ENCODE measurements at places on chromosomes 1 and 21. TPM values are rescaled to one million over a fixed set of nuclear protein-coding genes. Genes with fewer than 3 reads are reported as not detected.

DNA sequence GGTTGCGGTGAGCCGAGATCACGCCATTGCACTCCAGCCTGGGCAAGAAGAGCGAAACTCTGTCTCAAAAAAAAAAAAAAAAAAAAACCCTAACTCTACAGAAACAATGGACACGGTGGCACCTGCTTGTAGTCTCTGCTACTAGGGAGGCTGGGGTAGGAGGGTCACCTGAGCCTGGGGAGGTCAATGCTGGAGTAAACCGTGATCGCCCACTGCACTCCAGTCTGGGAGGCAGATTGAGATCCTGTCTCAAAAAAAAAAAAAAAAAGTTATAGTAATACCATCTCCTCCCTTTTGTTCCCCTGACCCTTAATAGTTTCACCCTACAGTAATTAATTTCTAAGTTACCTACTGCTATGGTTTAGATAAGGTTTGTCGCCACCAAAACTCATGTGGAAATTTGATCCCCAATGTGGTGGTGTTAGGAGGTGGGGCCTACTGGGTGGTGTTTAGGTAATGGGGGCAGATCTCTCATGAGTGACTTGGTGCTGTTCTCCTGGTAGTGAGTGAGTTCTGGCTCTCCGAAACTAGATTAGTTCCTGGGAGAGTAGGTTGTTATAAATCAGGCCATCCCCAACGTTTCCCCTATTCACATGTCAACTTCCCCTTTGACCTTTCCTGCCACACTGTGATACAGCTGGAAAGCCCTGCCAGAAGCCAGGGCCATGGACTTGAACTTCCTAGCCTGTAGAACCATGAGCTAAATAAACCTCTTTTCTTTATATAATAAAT is 9.8 kb downstream of the FBXO42 start:
- no peak for DNase-seq

- DNase-seq: no peak
These were observed 443.0 kb downstream of the PTPRU start for GRCh38 chr1:29679316-29679715.

GRCh38 chr1:112470966-112471365 is 37.8 kb upstream of the WNT2B start:
- DNase-seq: no peak

DNA sequence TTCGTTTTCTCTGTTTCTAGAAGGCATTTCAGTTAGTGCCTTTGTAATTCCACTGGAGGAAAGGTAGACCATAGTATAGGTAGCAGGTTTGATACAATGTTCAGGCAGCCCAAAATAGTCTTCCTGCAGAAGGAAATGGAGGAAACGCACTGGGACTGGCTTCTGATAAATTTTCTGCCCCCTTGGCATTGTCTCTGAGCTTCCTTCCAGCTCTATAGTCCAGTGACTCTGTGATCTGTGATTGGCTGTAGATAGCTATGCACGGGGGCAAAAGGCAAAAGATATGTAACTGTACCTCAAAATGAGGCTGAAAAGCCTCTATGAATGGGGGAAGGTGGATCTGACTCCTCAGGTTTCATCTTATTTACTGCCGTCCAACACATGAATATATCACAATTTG is 5.8 kb upstream of the MAGOH start:
- DNase-seq: no peak

GRCh38 chr1:44947774-44948311 is 38.6 kb downstream of the EIF2B3 start:
- no peak for DNase-seq

DNA sequence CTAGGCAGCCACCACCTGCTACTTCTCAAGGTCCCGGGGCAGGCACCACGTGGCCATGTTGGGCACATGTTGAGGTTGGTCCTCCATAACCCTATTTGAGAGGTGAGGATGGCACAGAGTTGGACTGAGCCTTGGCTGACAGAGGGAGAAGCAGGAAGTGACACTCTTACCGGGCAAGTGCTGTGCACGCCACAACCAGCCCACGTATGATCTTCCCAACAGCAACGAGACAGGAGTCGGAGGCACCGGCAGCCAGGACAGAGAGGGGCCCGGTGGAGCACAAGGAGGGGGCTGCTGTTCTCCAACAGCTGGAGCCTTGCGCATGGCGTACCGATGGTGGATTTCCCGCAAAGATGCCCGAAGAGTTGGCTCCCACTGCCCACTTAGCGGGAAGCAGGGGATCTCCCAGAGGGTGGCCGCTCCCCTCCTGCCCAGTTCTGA is 3.4 kb downstream of the CLEC20A start:
- no peak for DNase-seq

DNA sequence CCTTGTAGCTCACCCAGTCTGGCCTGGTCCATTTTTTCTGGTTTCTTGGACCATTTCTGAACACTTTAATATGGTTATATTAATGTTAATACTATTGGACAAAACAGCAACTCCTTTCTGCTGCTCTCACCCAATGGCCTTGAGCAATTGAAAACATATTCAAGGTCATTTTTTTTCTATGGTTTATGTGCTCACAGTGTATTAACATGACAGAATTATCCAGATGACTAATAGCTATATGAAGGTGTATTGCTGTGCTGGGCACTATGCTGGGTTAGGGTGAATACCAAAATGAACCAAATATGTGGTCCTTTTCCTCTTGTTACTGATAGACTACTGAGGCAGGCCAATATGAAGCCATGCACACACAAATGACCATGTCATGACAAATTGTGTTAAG is 591.6 kb upstream of the PLXNA2 start:
- DNase-seq: no peak

DNA sequence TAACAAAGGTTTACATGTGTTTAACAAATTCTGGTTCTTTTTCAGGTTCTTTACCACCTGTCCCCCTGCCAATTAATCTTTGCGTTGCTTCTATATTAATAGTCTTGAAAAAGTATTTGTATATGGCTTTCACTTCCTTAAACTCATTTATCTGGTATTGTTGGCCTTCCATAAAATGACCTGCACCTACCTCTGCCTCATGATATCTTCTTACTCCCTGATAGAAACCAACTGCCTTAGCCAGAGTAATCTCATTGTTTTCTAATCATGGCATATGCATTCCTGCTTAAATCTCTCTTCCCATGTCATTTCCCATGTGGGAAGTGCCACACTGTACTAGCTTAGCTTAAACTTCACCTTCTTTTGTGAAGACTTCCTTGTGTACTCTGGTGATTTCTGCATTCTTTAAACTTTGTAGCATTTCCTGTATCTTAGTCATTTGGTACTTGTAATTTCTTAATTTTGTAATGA is 8.7 kb downstream of the SMG7 start:
- DNase-seq: no peak

DNA sequence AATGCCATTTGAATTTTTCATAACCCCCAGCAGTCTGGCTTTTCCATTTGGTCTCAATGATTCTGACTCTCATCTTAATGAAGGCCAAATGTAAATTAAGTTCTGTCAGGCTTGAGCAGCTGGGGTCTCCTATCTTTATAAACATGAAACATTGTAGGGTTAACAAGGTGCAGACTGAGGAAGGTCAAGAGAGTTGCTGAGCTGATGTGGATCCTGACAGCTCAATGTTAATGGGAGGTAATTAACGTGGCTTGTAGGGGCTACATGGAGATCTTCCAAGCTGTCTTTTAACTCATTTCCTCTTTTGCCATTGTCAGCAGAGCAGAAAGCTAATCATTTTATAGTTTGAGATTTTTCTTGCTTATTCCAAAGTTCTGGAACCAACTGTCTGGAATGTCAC is 55.2 kb downstream of the FGGY start:
- DNase-seq: no peak

DNA sequence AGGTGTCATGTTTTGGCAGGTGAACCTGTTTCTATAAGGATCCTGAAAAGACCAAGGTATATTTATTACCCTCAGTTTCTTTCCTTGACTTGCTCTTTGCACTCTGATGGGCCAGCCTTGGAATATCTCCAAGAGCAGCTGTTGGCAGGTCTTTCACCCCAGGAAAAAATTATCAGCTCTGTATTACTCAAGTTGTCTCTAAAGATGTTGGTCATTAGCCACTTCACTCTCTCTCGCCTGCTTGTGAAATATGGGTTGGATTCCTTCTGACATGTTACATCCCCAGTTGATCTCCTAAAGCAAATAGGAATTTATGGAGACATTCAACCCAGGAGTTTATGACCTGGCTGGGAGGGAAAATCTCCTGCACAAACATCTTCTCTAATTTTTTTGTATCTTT is 85.9 kb downstream of the KCNJ15 start:
- no peak for DNase-seq

Gene GPR153
- total RNA-seq: 6.3 TPM

Gene KRTAP21-2
- total RNA-seq: not detected

Gene TSSK3
- total RNA-seq: 1.9 TPM

Gene TMCO1
- 259 TPM for total RNA-seq

Gene TDRD10
- not detected for total RNA-seq

Gene WDR64
- not detected for total RNA-seq
